ENCODE measurements at places on chromosomes 2 and 18.

DNA sequence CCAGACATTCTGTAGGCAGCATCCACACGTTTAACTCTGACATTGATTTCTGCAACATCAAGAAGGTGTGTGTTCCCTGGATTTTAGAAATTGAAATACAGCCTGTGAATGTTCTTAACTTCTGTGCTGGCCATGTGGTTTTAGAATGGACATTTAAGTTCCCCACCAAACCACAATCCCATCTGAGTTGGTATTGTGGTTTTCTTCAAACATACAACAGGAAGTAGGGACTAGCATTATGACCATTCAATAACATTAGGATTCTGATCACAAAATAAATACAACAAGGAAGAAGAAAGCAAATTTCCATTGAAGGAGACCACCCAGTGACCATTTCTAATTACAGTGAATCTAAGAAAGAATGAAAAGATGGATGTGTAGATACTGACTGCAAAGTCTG, 51.2 kb downstream of the MAP3K20 start:
- no peak for DNase-seq

DNA sequence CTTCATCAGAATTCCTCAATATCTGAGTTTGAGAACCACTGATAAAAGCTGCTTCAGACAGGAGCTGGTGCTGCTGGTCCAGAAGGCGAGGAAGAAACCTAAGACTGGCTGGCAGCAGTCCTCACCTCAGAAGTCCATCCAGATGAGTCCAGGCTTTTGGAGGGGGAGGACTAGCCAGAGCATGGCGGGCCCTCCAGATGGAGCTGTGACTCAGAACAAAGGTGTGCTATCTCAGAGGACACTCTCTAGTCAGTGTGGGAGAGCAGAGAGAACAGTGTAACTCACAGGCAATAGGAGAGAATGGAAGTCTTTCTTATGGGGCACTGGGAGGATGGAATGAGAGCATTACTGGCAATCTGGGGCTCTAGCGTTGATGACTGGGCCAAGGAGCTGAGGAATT, 191.4 kb downstream of the NYAP2 start:
- no peak for DNase-seq

GRCh38 chr2:37676274-37676673, 4.8 kb upstream of the CDC42EP3 start:
- no peak for DNase-seq

DNA sequence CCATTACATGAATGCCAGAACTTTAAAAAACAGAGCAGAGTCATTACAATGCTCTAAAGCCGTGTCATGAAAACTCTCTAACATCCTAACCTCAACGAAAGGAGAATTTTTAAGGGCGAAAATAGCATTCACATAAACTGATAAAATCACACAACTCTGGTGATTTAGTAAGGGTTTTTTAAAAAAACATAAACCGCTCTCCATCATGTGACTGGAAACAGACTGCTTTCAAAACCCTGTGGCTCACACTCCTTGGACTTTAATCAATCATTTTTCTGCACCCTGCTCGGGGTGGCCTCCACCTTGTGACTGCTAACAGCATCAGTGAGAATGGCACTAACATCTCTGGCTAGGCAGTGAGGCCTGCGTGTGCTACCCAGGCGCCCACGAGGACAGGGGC, 12.1 kb downstream of the DOCK10 start:
- peak; percentile 58 for DNase-seq

GRCh38 chr2:150769421-150769820, 282.0 kb upstream of the RND3 start:
- no peak for DNase-seq

DNA sequence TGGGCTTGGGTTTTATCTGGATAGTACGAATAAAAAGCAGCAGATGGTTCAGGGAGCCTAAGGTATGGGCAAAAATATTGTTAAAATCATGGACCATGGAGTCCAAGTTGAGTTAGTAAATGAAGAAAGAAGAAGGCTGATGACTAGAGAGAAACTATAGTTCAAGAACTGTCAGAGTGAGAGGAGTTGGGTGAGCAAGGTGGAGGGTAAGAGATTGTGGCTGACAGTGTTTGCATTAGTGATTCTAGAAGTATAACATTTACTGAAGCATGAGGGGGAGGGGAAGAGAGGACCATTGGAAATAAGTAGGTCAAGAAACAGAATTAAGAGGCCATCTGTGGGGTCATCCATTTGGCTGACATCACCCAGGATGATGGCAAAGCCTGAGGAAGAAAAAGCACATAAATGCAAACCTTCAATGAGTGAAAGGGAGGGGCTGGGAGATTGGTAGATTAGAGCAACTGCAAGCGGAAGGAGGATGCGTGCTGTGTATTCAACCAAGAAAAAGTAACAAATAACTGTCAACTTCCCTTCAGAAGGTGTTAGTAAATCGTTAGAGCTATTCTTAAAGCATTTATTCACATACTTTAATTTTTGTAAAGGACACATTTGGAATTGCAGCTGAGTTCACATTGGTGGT, 392.8 kb downstream of the TSN start:
- DNase-seq, result no peak

DNA sequence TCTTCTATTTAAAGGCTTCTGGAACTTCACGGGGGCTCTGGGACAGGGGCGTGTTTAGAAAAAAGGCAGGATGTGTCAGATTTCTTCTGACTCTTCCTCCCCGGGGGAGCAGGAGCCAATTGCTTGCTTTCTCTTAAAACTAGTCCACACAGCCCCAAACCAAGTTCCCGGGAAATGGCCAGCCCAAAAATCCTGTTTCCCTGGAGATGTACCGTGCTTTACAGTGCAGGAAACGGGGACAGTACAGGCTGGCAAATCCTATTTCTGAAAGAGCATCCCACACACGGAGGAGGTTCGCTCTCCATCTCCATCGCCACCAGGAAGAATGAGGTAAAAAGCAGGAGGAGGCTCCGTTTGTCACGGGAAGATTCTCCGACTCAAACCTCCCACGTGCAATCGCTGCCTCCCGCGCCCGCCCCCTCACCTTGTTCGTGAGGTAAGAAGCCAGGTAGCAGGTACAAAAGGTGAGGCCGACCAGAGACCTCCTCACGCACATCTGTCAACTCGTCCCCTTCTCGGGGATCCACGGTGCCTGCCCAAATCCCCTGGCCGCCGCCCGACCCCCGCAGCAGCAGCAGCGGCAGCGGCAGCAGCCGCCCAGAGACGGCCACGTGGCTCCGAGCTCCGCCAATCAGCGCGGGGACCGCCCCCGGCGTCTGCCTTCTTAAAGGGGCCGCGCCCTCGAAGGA, 15.6 kb upstream of the RIOK3 start:
- DNase-seq, result peak; percentile 91

GRCh38 chr2:231372326-231372725, 23.2 kb upstream of the B3GNT7 start:
- no peak for DNase-seq

DNA sequence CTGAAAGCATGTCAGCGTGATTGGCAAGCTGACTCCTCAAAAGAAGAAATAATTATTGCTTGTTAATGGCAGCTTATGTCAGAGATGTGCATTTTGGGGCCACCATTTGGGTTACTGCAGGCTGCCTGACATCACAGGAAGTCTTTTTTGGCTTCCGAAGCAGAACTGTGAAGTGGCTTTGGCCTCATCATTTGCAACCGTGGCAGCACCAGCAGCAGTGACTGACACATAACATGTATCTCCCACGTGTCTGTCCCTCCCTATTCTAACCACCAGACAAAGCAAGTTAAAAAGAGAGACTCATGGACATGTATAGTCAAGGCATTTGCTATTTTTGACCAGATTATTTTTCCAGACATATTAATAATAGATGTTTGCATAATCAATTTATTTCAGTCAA, 488.7 kb upstream of the ACVR2A start:
- DNase-seq, result no peak

- DNase-seq, result no peak
Measured at GRCh38 chr2:200189964-200190363, 116.5 kb upstream of the SPATS2L start.

DNA sequence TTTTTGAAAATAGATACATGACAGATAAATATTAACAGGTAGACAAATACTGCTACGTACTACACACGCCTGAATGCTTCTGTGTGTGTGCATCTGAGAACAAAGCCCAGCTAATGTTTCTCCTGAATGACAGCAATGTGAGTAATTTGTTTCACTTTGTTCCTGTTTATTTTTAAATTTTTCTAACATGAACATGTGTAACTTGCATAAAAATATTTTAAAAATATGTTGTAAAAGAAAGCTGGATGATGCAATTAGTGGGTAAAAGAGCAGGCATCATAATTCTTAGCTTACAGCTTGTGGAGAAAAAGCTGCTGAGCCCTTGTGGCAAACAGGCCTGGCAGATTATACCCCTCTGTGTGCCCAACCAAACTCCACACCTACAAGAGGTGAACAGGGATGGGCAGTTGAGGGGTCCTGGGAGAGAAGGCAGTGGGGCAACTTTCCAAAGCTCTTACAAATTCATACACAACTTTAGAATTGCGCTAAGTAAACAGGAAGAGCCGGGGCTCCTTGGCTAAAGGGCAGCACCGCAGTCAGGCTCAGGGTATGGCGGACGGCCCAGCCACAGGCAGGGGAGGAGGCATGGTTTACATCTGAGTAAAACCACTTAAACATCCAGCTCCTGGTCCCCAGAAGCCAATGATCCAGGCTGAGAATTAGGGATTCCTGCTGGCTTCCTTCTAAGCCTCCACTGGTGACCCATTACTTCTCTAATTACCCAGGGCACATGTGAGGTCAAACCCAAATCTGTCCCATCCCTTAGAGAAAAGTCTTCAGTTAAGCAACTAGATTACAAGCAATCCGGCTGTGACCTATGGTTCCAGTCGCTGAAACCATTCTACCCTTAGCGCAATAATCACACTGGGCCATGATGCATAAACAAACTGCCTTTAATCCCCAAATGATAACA, 14.0 kb downstream of the PXDN start:
- no peak for DNase-seq

GRCh38 chr2:44430342-44430741, 68.6 kb downstream of the CAMKMT start:
- DNase-seq, result no peak

- no peak for DNase-seq
Measured at GRCh38 chr2:190911813-190912212, 31.2 kb downstream of the GLS start.

GRCh38 chr2:101120124-101120996, 30.8 kb downstream of the TBC1D8 start:
- no peak for DNase-seq

DNA sequence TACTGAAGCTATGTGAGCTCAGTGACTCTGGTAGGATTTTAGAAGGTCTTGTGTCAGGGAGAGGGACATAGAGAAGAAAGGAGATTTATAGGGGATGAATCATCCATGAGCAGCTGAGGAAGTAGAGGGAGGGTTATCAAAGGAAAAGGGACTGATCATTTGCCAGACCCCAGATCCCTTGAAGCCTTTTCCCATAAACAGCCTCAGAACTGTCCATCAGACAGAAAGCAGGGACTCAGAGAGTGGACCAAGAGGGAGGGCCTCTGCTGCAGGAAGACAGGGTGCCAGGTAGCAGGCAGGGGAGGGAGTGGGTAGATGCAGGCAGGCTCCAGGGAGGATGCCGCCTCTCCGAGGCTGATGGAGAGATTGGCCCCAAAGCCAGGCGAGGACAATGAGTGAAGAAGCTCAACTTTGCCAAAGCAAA, 133.9 kb downstream of the TNS1 start:
- DNase-seq, result no peak

DNA sequence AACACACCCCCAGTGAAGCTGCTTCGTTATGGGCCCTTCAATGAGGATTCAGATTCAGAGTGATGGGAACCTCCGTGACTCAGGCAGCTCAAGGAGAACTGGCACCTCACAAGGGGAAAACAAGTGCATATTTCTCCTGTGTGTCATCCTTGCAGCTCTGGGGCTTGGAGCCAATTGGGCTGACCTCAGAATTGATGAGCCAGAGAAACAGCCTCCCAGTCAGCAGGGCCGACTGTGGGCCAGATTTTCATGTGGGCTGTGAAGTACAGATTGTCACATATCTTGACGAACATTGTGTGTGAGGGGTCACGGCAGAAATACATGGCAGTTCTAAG, 189.6 kb upstream of the SP5 start:
- DNase-seq, result no peak

GRCh38 chr18:8811115-8811514, 105.8 kb downstream of the MTCL1 start:
- no peak for DNase-seq

- no peak for DNase-seq
Measured at GRCh38 chr2:178527592-178527991, 47.3 kb downstream of the PLEKHA3 start.

- DNase-seq, result no peak
Measured at GRCh38 chr2:163877316-163877715, 141.5 kb upstream of the FIGN start.

GRCh38 chr2:60446413-60447267, 106.8 kb downstream of the BCL11A start:
- DNase-seq, result no peak

- DNase-seq, result no peak
Measured at GRCh38 chr18:50189160-50189559, 5.8 kb downstream of the MYO5B start.

DNA sequence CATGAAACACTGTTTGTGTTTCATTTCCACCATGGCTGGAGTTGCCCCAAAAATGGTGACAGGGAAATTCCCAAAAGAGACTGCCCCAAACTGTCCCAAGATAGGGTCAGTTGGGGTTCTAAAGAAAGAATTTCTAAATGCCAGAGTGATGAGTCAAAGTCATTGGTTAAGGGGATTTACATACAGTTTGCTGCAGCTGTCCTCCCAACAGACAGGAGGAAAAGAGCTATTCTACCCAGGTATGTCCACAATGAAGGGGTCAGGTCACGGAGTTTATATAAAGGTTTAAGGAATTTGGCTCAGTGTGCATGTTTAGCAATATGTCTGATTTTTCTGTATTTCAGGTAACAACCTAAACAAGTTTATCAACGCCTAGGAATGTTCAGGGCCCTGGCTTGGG, 344.1 kb downstream of the TDRD15 start:
- no peak for DNase-seq

DNA sequence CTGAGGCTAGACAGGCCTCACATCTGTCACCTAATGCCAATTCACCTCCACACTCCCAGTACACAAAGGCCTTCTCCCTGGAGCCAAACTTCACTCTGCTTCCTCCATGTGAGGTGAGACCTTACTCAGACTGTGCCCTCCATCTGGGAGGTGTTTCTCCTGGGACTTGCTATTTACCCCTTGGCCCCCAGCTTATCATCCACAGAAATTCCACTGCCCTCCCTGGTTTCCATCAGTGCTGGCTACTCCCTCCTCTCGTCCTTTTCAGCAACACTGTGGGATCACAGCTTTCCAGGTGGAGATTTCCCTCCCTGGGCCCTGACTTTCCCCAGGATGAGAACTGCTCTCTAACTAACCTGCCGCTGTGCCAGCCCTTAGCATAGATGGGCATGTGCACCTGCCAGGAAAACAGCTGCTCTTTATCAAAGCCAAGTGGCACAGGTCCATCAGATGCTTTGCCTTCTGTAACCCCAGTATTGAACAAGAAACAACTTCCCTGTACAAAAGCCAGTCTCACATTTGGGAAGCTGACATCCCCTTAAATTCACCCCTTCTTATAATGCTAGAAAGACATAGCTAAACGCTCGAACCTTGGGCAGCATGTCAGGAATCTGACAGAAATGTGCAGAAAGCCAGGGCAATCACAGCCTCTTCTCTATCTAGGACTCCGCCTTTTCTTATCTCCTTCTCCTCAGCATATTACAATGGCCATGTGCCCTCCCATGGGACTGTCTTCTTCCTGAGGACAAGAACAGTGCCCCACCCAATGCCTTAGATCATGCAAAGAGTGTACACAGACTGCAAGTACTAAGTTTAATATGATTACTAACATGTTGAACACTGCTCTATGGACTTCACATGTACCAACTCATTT, 535.5 kb upstream of the ID2 start:
- DNase-seq, result no peak

All from activated CD4-positive, alpha-beta T cell treated with anti-CD3 and anti-CD28 coated beads for 36 hours (primary cell).